M059J (cell line): ENCODE measurements at places on chromosomes 5 and 9. TPM values are rescaled to one million over a fixed set of nuclear protein-coding genes. Genes with fewer than 3 reads are reported as not detected.

Gene CTXN3
- not detected in 2 replicates for total RNA-seq

Gene KIAA0825
- total RNA-seq, result 0.32 and 0.49 TPM in 2 replicates

Gene DEPDC1B
- 15.9 and 27.3 TPM in 2 replicates for total RNA-seq

Gene PHF24
- not detected in 2 replicates for total RNA-seq

- DNase-seq, result no peak
Observed at GRCh38 chr5:165349735-165350134, 1844.3 kb downstream of the MAT2B start.

DNA sequence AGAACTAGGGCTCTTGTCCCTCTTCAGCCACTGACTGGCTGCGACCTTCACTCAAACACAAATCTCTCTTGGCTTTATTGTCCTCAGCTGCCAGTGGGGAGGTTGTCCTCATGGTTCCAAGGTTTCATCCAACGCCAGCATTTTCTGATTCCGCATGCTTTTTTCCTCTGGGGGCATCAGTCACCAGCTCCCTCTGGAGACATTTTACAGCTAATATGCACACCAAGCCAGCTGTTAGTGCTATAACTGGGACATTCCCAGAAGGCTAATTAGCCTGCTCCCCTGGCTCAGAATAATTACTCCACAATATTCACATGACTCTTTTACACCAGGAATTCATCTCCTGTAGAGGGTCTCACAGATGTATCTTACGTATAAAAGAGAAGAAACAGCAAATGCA, 193.6 kb upstream of the ANKRD55 start:
- no peak for DNase-seq

DNA sequence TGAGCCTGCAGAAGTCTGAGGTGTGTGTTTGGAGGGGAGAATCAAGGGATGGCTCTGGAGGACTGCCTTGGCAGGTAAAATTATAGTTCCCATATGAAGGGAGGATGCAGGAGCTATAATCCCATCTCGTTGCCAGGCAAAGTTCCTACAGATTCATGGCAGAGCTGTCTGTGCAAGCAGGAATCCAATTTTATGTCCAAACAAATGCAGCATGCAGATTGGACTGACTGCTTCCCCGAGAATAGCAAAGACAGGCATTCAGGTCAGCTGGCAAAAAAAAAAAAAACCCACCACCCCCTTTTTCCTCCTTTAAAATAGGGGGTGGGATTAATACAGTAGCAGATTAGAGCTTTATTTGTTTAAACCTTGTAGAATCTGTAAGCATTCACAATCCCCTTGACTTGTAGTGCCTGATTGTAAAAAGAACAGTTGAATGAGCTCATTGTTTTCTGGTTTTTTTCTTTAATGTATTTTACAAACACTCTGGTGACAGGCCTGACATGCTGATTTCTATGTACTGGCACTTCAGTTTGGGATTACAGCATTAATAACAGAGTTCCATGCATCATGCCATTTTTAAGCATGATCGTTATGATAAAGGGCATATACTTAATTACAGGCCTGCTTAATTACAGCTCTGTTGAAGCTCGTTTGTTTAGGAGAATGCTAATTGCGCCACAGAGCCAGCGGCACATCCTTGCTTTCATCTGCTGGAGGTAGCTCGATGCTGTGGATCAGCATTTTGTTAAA, 141.4 kb upstream of the LMX1B start:
- DNase-seq, result no peak

DNA sequence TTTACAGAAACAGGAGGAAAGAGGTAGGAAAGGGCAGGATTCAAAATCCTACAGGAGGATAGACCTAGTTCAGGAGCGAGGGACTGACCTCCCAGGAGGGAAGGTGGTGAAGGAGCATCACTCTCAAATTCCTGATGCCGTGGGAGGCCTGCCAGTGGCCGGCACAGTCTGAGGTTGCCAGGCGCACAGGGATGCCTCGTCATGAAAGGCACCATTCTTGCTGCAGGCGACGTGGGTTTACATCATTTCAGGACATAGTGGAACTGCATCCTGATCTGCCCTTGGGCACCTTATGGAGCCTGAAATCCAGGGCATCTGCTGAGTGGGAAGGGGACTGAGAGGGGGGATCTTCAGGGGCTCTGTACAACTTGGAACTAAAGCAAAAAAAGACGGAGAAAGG, 163.2 kb upstream of the S1PR3 start:
- DNase-seq, result no peak

DNA sequence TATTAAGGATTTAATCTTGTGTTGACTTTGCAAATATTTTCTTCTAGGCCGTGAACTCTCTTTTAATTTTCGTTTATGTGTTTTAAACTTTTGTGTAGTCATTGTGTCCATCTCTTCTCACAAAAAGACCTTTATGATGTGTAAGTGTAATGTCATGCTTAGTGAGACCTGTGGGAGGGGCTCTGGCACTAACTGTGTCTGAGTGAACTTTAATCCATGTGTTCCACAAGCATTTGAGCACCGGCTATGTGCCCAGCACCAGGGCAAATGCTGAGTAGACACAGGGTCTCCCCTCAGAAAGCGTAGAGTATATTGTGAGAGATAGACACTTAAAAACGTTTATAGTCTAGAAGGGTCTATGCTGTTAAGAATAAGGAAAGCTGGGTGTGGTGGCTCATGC, 272.6 kb upstream of the TUT7 start:
- DNase-seq, result no peak
